ENCODE measurements at places on chromosomes 12 and 14.

DNA sequence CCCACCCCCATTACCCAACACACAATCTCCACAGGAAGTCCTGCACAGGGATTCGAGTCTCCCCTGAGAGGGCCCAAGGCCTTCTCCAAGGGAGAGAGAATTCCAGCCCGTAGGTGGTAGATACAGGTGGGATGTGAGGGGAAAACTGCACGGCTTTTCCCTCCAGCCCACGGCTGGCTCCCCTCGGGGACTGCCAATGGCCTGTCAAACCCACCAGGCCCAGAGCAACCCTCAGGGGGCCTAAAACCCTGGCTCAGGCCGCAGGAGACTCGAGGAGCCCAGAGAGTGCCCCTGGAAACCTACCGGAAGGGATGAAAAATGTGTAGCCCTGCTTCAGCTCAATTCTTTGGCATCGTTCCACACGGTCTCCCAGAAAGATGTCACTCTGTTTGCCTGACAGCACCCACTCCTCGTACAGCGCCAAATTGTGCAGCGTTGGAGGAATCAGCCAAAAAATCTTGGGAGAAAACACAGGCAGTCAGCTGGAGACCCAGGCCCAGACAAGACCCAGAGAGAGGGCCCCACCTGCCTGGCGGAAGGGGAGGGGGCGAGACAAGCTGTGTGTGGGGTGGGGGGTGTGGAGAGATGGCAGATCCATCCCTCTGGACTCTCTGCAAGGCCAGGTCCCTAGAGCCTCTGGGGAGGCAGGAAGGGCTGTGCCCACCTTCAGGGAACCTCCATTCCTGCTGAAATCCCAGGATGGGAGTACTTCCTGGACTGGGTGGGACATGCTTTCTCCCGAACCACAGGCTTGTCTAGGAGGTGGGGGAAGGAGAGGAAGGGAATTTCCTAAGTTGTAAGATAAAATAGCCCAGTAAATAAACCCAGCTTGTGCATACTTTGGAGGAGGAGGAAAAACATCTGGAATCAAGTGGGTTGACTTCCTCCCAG lies 48.1 kb downstream of the KDM2B start:
- DNase-seq = no peak

GRCh38 chr12:52794479-52795331 lies 1.2 kb downstream of the KRT3 start:
- no peak for DNase-seq

- DNase-seq = no peak
Observed at GRCh38 chr14:66405158-66405557, 81.0 kb upstream of the CCDC196 start.

GRCh38 chr12:49335118-49335954 lies 1.7 kb downstream of the C1QL4 start:
- DNase-seq = no peak

DNA sequence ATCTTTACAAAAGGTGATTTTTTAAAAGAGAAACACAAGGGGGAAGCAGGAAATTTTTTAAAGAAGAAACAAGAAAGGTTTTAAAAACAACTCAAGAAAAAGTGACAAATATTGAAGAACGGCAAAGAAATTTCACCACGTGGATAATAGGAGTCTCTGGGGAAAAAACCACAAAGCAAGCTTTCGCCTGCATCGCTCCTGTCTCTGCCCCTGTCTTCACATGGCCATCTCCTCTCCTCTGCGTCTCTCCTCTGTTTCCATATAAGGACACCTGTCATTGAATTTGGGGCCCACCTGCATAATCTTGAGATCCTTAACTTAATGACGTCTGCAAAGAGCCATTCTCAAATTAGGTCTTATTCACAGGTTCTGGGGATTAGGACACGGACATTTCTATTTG lies 175.8 kb downstream of the ETV6 start:
- no peak for DNase-seq

DNA sequence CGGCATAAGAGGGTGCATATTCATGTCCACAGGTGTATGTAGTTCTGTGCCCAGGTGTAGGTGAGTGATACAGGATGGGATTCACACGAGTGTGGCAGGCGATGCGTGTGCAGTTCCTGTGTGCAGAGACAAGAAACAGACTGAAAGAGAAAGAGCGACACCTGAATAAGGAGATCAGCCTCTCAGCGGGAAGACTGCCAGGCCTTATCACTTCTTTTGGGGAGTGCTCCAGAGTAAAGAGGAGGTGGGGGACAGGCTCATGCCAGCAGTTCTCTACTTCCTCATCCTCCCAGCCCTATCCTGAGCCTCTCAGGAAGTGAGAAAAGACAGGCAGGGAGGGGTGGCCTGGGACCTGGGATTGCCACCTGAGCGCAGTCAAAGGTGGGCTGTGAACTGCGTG lies 2.8 kb downstream of the PSMB11 start:
- DNase-seq = no peak

- no peak for DNase-seq
Observed at GRCh38 chr12:12528361-12529270, 34.0 kb downstream of the DUSP16 start.

- no peak for DNase-seq
Observed at GRCh38 chr12:89448526-89448925, 76.1 kb downstream of the GALNT4 start.

DNA sequence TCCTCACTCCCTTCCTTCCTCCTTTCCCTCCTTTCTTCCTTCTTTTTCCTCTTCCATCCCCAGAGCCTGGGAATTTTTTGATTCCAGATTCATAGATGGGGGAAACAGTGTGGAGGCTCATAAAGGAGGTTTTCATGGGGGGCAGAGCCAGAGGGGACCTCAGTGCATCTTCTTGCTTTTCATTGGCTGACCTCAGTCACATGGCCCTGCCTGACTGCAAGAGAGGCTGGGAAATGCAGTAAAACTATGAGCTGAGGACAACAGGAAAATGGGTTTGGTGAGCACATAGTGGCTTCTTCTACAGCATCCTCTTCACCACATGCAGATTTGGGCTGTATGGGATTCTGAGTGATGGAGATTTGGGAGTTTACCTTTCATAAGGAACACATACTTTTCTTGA lies 437.1 kb upstream of the TBX3 start:
- DNase-seq = no peak

GRCh38 chr14:94342334-94342934 lies 19.3 kb upstream of the SERPINA6 start:
- no peak for DNase-seq

DNA sequence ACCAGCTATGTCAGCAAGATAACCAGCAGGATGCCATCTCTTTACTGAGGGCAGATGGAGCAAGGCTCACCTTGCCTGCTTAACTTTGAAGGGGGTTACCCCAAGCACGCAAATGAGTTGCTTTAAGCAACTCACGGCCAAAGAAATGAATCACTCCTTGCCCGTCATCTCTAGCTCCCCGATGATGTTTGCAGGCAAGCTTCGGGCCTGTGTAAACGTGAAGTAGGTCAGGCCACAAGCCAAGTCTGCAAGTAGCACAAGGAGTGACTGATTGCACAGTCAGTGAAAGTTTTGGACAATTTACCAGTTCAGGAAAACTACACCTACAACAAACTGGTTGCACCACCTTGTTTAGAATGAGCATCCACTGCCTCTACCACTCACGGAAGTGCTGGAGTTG lies 699.7 kb upstream of the TBX3 start:
- no peak for DNase-seq

DNA sequence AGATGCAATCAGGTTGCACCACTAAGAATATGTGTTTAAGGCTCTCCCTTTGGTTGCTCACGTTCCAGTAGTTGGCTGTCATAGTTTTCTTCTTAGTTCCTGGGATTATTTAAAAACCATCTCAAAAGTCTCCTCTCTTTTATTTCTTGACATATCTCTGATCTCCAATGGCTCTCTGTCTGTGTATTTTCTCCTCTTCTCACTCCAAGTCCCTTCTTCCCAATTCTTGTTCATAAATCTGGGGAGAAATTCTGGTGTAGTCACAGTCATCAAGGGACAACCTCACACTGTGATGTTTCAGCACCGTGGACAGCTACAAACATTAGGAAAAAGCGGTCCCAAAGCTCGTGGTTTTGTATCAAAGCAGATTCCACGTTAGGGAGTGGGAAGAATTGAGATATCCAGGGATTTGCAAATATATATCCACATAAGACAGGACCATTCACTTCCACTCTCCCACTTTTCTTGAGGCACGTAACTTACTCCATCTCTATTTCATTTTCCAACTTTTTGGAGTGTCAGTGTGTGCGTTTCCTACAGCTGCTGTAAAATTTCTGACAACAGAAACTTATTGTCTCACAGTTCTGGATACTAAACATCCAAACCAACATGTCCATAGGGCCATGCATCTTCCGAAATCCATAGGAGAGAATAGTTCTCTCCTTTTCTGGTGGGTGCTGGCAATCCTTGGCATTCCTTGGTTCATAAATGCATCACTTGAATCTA lies 80.6 kb upstream of the TMEM233 start:
- no peak for DNase-seq

Data from cortex of kidney (tissue), 1 donor.